ENCODE measurements at places on chromosomes 5 and 9. TPM values are rescaled to one million over a fixed set of nuclear protein-coding genes. Genes with fewer than 3 reads are reported as not detected.

GRCh38 chr5:125316915-125317535 is 570.6 kb upstream of the ZNF608 start:
- no peak for DNase-seq

DNA sequence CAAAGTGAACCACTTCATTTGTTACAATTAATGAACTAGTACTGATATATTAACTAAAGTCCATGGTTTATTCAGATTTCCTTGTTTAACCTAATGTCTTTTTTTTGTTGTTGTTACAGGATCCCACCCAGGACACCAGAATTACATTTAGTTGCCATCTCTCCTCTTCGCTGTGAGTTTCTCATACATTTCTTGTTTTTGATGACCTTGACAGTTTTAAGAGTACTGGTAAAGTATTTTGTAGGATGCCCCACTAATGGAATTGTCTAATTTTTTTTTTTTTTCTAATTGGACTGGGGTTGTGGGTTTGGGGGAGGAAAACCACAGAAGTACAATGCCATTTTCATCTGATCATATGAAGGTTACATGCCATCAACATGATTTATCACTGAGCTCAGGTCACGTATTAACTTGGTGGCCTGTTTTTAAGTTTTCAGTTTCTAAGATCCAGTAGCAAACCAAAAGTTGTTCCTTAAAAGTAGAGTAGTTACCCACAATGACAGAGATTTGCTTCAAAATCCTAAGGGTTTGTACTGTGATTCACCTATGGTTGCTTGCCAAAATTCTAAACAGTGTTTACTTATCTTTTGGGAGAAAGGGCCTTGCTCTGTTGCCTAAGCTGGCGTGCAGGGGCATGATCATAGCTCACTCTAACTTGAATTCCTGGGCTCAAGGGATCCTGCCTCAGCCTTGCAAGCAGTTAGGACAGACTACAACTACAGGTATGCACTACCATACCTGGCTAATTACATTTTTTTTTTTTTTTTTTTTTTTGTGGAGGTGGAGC is 4.5 kb upstream of the OTULIN start:
- no peak for DNase-seq

- no peak for DNase-seq
Observed at GRCh38 chr5:118533156-118533555, 455.2 kb downstream of the DTWD2 start.

DNA sequence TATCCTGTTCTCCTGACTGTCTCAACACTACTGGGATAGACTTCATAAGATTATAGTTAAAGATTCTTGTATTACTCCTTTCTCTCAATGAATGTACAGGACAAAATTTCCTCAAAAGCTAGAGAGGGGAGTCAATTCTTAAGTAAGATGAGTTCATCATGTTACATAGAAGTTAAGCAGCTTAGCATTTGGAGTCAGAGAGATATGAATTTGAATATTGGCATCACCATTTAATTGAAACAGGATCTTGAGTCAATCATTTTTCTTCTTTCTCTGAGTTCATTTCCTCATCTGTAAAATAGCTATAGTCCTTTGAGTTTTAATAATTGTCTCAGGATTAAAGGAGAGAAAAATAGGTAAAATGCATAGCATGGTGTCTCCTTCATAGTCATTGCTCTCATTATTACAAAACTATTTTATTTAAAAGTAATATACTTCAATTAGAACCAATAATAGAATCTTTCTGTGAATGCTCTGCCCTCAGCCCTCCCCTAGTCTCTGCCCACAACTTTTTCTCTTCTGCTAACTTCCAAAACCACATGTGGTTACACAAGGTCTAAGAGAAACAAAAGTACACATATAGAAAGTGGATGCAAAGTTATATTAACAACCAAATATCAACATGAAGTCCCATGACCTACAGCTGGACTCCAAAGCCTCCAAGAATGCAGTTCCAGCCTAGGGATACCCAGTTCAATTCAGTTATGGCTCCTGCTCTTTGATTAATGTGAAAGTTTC is 265.6 kb downstream of the TLE1 start:
- no peak for DNase-seq

DNA sequence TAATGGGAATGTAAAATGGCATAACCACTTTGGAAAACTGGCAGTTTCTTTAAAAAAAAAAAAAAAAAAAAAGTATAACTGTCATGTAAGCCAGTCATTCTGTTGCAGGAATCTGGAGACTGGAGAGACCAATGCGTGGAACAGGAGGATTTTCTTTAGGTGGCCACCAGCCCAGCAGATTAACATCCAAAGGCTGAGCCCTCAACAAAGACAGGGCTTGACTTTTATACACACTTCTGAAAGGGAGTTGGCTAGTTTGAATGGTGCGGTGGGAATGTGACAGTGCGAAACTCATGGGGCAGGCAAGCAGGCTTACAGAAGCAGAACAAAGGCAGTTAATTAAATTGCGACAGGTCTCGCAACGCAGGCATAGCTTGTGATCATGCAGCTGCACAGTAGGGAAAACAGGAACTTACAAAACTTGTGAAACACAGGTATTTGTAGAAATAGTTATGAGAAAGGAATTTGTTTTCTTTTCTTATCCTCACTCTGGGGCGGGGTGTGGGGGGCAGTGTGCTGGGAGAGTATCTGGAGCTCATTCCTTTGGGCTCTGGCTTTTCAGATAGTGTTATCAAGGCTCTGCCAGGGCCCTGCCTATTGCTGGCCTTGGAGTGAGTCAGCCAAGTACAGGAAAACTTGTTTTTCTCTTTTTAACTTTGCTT is 12.0 kb downstream of the UIMC1 start:
- peak; percentile 36 for DNase-seq

EGFLAM gene
- polyA plus RNA-seq: 2.0 TPM

CETN3 gene
- polyA plus RNA-seq: 7.5 TPM

PCDHGA5 gene
- polyA plus RNA-seq: 0.04 TPM
